ENCODE measurements at places on chromosomes 16 and 17.
A peak's percentile ranks its signal among the peaks of the same experiment; 100 is the strongest.

GRCh38 chr16:86044241-86044671 lies 145.3 kb downstream of the IRF8 start:
- peak; percentile 26 for DNase-seq

GRCh38 chr17:41324180-41325075 lies 8.9 kb upstream of the KRTAP17-1 start:
- DNase-seq, result no peak

- DNase-seq, result no peak
Observed at GRCh38 chr16:86256995-86257394, 253.3 kb upstream of the FOXF1 start.

DNA sequence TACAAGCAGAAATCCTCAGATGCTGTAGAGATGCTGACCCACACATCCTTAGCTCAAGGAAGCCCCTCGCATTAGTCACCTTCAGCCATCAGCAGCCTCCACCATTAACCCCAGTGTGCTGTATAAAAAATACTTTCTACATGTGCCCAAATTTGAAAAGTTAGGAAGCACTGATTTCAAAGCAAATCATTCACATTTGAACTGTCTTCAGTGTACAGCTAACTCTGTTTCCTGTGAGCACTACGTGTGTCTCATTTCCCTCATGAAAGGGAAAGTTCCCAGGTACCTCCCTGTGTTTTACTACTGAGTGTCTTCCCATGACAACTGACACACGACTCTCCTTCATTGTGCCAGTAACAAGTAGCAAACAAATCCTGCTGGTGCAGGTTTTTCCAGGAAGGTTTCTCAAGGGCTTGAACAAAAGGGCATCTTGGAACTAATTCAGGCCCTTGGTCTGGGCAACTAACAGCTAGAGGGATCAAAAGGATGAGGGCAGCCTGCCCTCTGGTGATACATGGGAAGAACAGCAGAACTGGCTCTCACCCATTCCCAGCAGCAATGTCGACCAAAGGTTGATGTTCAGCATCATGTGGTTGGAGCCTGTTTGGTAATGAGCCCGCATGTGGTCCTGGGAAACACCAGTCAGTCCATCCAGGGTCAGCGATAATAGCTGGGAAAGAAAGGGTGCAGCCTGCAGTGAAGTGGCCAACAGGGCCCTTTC lies 4.0 kb downstream of the SLC35B1 start:
- DNase-seq, result no peak

GRCh38 chr16:48408688-48409087 lies 23.5 kb upstream of the SIAH1 start:
- no peak for DNase-seq

- DNase-seq, result no peak
Observed at GRCh38 chr17:12081720-12082119, 61.0 kb downstream of the MAP2K4 start.

- DNase-seq, result no peak
Observed at GRCh38 chr16:15611610-15612009, 31.3 kb downstream of the MARF1 start.

- no peak for DNase-seq
Observed at GRCh38 chr17:38890410-38890746, 20.5 kb downstream of the LASP1 start.

DNA sequence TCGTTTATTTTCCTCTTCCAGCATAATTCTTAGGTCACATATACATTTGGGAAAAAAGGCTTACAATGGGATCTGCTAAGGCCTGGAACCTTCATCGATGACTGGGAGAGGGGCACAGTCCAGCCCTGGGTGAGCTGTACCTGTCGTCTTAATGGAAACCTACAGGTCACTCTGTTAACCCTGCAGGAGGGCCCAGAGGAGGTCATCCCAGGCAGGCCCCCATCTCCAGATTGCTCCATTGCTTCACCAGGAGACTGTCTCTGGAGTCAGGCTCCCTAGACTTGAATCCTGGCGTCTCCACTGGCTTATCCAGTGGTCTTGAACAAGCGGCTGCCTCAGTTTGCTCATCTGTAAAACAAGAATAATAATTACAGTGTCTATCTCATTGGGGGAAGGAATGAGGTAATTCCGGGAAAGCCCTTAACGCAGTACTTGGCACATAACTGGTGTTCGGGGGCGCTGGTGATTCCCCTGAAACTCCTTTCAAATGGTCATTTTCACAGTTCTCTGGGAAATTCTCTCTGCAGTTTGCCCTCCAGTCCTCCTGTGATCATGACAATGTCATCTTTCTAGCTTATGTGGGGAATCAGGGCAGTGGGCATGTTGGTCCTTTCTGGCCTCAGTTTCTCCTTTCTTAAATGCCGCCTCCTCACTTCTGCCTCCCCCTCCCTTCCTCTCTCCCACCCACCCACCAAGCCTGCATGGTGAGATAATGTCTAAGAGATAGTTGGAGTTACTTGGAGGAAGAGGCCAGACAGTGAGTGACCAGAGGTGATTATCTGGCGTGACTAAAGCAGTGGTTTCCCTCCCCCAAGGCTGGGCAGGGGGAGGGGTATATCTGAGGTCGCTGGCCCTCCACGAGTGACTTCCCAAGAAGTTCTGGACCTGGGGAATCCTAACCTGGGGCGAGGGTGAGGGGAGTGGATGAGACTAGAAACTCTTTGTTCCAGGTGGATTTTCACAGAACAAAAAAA lies 31.3 kb upstream of the TAC4 start:
- DNase-seq, result no peak

DNA sequence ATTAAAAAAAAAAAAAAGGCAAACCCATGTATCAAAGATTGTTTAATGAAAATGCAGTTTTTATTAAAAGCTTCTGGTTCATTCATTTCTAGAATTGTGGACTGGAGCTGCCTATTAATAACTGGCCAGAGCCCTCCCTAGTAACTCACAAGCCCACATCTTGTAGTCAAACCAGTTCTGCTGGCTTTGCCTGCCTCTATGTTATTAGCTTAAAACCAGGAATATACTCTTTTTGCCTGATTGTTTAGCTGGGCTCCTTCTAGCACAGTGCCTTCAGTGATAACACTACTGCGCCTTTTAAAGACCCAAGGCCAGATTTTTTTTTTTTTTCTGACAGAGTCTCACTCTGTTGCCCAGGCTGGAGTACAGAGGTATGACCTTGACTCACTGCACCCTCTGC lies 26.0 kb downstream of the TAC4 start:
- no peak for DNase-seq

DNA sequence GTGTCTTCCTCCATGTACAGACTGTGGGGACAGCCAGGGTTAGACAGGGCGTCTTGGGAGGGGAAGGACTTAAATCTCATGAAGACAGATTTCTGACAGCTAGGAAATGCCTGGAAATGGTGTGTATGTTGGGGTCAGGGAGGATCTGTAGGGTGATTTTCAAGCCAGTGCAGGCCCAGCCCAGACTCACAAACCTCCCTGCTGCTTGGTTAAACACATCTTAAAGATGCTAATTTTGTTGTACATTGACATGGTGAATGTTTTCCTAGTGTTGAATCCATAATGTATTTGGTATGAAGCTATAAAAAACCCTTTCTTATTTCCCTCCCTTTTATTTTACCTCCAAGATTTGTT lies 238.3 kb downstream of the CCDC182 start:
- no peak for DNase-seq

DNA sequence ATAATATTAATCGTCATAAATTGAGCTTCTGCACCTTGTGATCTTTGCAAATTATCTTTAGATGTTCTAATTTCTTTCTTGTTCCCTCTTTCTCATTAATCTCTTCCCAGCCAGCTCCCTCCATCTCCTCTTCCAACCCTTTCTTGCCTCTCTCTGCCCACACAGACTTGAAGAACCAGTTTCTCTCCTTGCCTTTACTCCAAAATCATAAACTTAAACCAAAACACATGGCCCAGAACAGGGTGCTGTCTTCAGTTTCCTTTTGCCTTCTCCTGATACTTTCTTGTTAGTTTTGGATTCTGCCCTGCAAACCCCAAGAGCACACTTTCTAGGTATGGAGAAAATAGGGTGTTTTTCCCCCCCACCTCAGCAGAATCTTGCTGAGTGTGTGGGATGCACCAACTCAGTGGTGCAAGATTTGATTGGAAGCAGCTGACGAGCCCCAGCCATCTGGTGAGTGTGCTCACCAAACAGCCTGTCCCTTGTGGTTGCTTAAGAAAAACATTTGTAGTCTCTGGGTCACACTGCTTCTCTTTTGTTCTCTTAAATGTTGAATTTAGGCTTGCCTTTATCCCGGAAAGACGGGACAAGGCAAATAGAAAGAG lies 175.8 kb upstream of the MAF start:
- DNase-seq, result no peak

GRCh38 chr16:7420079-7420478 lies 87.4 kb downstream of the RBFOX1 start:
- DNase-seq, result no peak

DNA sequence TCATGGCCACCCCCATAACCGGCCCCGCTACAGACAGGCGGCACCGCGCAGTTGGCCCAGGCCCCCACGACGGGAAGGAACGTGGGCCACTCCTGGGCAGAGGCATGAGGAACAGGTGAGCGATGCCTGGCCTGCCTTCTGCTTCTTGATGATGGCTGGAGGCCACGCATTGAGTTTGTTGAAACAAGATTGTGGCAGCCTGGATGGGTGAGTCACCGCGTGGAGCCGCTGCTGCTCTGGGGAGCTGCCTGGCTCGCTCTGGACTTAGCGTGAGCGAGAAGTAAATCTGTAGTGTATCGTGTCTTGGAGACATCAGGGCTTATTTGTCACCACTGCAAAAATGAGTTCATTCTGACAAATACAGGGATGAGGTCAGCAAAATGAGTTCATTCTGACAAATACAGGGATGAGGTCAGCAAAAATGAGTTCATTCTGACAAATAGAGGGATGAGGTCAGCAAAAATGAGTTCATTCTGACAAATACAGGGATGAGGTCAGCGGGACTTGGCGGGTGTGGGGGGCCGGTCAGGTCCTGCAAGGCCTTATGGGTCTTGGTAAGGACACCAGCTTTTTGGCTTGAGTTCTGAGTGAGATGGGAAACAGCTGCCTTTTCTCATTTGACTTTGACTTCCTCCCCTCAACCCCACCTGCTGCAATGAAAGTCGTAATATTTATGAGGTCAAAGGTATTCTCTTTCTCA lies 93.0 kb downstream of the SEC14L1 start:
- DNase-seq, result no peak

DNA sequence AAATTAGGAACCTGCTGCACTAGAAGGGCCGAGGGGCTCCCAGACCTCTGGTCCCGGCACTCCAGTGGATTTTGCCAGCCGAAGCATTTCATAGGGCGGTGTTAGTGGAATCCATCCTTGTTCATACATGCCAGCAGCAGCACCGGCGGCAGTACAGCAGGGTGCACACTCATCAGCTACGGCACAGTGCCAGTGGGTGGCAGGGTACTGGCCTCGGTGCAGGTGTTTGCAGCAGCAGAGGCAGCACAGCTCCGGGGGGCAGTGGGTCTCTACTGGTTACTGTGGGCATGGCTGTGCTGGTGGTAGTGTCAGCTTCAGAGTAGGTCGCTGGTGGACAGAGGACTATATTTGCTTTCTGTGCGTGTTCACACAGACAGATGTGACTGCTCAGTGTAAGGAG lies 985.7 kb downstream of the CDH8 start:
- no peak for DNase-seq

GRCh38 chr17:27530764-27531391 lies 74.6 kb downstream of the KSR1 start:
- DNase-seq, result no peak

- DNase-seq, result no peak
Observed at GRCh38 chr17:29195465-29196081, 15.4 kb upstream of the MYO18A start.

DNA sequence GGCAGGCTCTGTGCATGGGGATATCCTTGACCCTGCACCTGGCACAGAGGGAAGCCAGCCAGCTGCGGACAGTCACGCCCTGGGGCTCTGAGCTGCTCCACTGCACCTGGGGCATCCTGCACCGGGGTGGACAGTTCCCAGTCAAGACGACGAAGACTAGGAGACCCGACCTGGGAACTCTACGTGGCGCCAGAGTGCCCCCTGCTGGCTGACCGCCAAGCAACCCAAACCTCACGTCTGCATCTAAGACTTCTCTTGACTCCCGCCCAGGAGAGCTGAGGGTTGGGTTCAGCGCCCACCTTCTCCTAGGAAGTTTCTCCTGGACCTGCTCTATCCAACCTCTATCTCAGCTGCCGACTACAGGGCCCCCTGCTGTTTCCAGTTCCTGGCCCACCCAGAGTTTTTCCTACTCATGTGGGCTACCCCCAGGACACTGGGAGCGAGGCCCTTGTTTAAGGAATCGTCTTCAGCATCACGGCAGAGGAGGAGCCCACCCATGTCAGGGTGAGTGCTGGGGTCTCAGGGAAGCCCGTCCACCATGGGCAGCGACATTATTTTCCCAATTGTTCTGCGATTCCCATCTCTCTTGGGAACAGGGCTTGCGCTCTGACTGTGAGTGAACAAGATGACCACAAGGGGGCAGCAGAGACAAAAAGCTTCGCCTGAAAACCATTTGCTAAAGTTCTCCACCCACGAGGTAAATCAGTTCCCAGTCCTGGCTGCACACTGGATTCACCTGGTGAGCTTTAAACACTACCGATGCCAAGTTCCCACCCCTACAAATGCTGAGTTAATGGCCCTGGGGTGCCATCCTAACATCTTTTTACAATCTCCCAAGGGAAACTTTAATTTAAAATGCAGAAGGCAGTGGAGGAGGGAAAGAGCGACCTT lies 29.3 kb downstream of the TLE7 start:
- DNase-seq, result peak; percentile 48

DNA sequence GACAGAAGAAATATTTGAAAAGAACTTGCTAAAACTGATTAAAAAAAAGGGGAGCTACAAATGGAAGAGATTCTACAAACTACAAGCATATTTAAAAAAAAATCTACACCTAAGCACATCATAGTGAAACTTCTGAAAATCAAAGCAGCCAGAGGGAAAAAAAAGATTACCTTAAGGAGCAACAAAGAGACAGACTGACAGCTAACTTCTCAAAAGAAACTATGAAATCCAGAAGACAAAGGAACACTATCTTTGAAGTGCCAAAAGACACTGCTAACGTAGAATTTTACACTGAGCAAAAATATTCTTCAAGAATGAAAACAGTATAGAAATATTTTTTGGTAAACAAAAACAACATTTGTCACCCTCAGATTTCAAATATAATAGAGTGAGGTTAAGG lies 151.2 kb downstream of the MYO1D start:
- DNase-seq, result no peak

GRCh38 chr17:76191896-76192295 lies 48.4 kb downstream of the RNF157 start:
- peak; percentile 96 for DNase-seq
